ENCODE measurements at places on chromosomes 12 and 14.

GRCh38 chr12:29534935-29535334 is 37.4 kb upstream of the OVCH1 start:
- no peak for DNase-seq

GRCh38 chr12:4987076-4988046 is 56.3 kb upstream of the KCNA5 start:
- no peak for DNase-seq

- DNase-seq: no peak
Measured at GRCh38 chr12:104011253-104011652, 38.7 kb downstream of the GLT8D2 start.

GRCh38 chr14:73381380-73382013 is 76.8 kb downstream of the NUMB start:
- no peak for DNase-seq

- DNase-seq: no peak
Measured at GRCh38 chr14:42323426-42323825, 716.8 kb downstream of the LRFN5 start.

All from NCI-H1092 (cell line).